Stimulated activated CD4-positive, alpha-beta T cell treated with anti-CD3 and anti-CD28 coated beads, TNF-alpha, amount 100 ng/mL, for 48 hours (primary cell): ENCODE measurements at places on chromosomes 16 and 17.
A peak's percentile ranks its signal among the peaks of the same experiment; 100 is the strongest.

- no peak for DNase-seq
Measured at GRCh38 chr17:8922451-8922850, 43.1 kb downstream of the PIK3R5 start.

GRCh38 chr17:8069587-8069860 lies 18.0 kb downstream of the ALOX12B start:
- no peak for DNase-seq

- DNase-seq, result peak; percentile 3
Measured at GRCh38 chr16:50121721-50122445, 31.2 kb upstream of the TENT4B start.

- peak; percentile 22 for DNase-seq
Measured at GRCh38 chr17:2854143-2855055, 58.2 kb downstream of the RAP1GAP2 start.

DNA sequence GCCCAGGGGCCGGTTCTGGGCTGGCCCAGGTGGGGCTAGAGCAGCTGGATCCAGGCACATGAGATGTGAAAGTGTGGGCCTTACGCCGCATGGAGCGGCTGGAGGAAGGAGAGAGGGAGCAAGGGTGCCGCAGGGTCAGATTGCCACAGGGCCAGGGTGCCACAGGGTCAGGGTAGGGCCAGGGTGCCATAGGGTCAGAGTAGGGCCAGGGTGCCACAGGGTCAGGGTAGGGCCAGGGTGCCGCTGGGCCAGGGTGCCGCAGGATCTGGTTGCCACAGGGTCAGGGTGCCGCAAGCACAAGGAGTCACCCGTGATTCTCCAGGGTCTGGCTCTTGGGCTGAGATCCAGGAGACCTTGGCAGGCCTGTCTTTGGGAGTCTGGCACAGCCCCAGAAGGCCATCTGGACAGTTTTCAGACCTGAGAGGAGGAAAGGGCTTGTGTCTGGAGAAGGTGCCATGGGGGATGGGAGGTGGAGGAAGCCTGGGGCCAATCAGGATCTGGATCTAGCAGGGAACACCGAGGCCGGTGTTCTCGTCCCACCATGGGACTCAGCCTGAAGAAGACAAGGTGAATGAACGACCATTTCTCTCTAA lies 13.1 kb upstream of the LASP1NB start:
- no peak for DNase-seq

DNA sequence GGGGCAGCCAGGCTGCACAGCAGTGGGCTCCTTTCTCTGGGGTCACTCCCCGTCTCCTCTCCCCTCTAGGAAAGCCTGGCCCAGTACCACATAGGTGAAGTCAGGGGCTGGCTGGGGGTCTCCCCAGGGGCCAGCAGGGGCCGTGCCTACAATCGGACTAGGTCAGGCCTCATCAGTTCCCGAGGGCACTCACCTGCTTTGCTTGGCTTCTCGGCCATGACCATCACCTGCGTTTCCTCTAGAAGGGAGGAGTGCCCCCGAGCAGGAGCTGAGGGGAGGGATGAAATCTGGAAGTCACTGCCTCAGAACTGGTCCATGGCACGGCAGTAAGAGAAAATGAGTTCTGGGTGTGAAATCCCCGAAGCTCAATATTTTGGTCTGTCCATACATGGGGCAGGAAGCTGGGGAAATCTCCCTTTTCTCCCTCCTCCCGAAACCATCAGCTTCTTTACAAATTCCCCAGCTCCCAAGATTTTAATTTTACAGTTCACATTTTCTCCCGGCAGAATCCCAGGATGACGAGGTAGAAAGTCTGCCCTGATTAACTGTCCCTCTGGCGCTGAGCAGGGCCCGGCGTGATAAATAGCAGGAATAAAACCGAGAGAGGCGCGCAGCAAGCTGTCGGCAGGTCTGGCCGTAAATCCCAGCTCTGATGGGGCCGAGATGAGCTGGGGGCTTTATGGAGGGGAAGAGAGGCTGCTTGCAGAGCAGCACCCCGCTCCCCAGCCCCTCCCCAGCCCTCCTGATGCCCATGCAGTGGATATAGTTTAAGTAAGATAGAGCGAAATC lies 172.1 kb downstream of the RBFOX3 start:
- DNase-seq, result no peak

DNA sequence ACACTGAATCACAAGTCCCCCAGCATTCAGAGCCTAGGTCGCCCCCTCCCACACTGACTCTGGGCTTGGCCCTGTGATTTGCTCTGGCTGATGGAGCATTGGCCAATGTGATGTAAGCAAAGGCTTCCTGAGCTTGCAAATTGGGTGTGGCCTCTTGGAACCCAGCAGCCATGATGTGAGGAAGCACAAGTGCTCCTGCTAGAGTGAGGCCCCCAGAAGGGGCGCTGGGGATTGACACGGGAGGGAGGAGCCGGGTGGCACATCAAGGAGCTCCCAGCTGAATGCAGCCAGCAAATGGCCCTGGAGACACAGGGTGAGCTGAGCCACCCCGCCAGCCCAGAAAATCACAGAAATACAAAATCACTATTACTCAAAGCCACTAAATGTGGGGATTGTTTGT lies 308.5 kb downstream of the C16orf95 start:
- DNase-seq, result no peak

DNA sequence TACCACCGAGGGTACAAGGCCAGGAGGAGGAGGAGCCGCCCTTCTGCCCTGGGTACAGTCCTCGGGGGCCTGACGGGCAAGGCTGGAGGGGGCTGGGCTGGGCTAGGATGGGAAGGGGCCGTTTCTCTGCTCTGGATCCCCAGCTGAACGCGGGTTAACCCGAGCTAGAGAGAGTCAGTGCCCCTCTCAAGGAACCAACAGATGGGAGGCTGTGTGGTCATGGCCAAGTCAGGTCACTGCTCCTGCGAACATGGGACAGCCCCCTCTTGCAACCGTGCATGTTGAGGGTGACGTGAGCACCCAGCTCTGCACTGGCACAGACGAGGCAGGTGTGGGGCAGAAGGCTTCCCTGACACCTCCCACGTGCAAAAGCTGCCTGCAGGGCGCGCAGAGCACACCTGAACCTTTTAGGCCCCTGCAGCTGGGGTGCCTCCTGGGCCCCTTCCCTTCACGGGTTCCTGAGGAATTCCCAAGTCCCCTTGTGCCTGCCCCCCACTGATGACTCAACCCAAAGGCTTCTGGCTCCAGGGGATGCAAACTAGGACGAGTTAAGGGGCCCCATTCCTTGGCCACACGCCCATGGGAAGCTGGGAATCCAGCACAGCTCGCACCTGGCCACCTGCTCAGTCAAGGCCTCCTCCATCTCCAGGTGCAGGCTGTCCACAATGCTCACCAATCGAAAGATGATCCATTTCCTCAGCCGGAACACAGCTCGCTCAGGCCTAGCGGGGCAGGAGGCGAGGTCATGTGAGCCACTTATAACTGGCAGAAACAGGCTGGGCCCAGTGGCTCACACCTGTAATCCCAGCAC lies 6.3 kb downstream of the MYBBP1A start:
- no peak for DNase-seq

DNA sequence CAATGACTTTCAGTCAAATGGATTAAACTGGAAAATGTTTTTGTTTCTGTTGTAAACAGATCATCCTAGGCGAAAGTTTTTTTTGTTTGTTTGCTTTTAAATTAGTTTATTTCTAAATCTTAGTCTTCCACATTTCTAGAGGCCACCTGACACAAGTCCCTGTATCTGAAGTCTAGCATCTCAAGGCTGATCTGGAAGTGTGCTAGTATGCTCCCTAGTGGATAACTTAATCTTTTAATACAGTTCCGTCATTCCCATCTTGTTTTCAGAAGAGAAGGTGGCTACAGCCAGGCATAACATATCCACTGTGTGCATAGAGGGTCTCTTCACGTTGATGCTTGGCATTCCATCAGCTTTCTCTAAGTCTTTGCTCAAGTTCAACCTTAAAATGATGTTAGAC lies 7.6 kb downstream of the IFT20 start:
- no peak for DNase-seq

DNA sequence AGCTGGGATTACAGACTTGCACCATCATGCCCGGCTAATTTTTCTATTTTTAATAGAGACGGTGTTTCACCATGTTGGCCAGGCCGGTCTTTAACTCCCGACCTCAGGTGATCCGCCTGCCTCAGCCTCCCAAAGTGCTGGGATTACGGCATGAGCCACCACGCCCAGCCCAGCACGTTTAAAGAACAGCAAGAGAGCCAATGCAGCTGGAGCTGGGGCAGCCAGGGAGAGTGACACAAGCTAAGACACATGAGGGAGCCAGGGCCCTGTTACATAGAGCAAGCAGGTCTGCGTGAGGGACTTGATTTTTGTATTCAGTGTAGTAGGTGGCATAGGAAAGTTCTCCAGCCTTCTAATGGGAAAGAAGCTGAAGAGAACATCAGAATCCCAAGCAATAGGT lies 21.7 kb upstream of the GOSR2 start:
- no peak for DNase-seq

GRCh38 chr16:30728899-30729672 lies 19.1 kb upstream of the PHKG2 start:
- no peak for DNase-seq

DNA sequence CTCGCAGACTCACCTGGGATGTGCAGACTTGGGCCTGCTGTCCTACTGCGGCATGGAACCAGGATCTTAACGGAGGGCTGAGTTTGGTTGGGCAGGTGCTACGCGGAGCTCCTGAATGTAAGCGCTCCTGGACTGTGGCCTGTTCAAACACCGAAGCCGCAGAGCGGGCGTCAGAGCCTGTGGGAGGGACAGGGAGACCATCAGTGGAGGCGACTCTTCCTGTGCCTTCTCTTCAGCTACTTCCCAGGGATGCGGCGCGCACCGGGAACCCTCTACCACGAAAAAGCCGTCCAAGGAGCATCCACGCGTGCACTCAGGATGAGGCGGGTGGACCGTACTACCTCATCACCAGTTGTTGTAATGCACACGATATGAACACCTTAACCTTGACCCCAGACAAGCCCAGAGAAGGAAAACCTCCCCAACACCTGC lies 2.0 kb downstream of the USP36 start:
- DNase-seq, result no peak

GRCh38 chr17:72702136-72702735 lies 390.3 kb downstream of the SLC39A11 start:
- no peak for DNase-seq

GRCh38 chr16:73094371-73094770 lies 46.4 kb upstream of the ZFHX3 start:
- DNase-seq, result no peak
